H9 (cell line): ENCODE measurements at places on chromosomes 2 and 18. TPM values are rescaled to one million over a fixed set of nuclear protein-coding genes. Genes with fewer than 3 reads are reported as not detected.

DNA sequence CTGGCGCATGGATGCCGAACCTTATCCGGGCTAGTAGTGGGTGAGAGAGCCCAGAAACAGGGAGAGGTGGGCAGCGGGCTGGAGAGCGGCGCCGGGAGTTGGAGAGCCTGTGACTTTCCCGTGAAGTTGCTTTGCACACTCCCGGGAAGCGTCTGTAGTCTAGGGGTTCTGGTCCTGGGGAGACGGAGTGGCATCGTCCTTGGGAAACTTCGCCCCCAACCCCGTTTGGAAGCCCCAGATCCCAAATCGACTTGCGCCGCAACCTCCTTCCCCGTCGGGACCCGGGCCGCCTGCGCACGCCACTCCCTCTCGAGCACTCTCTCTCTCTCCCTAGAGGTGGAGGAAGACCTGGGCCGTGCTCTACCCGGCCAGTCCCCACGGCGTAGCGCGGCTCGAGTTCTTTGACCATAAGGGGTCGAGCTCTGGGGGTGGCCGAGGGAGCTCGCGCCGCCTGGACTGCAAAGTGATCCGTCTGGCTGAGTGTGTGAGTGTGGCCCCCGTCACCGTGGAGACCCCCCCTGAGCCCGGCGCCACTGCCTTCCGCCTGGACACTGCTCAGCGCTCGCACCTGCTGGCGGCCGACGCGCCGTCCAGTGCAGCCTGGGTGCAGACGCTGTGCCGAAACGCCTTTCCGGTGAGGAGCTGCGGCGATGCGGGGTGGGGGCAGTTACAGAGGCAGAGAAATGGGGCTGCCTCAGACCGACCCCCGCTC lies 456 bp downstream of the DOK1 start:
- DNase-seq, result peak; percentile 61

DNA sequence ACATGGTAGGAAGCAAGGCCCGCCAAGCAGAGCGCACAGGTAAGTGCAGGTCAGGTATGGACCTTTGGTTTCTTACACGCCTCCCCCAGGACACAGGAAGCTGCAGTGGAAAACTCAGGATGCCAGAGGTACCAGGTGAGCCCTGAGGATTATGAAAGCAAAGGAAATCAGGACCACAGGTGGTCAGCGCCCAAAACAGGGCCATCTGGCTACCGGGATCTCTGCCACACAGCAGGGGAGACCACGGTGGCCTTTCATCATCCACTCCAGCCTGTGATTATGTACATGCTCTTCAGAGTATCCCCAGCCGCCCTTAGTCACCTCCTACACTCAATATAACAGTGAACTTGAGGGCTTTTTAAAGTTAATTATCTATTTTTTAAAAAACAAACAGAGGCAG lies 125.5 kb upstream of the EPC2 start:
- DNase-seq, result peak; percentile 80

GRCh38 chr2:121884511-121884921 lies 129.1 kb downstream of the TSN start:
- DNase-seq, result no peak

- no peak for DNase-seq
Observed at GRCh38 chr18:54806526-54806925, 21.8 kb upstream of the RAB27B start.

DNA sequence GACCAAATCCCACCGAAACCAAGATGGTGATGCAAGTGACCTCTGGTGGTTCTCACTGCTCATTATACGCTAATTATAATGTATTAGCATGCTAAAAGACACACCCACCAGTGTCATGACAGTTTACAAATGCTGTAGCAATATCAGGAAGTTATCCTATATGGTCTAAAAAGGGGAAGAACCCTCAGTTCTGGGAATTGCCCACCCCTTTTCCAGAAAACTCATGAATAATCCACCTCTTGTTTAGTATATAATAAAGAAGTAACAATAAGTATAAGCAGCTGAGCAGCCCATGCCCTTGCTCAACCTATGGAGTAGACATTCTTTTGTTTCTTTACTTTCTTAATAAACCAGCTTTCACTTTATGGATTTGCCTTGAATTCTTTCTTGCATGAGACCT lies 31.0 kb upstream of the FMNL2 start:
- no peak for DNase-seq

GRCh38 chr18:39647627-39648534 lies 2082.3 kb upstream of the CELF4 start:
- no peak for DNase-seq

GRCh38 chr2:152664725-152665124 lies 52.5 kb downstream of the PRPF40A start:
- DNase-seq, result no peak

OR6B2 gene
- not detected in 2 replicates for total RNA-seq

TWIST2 gene
- 0.22 and 0.33 TPM in 2 replicates for total RNA-seq

- no peak for DNase-seq
Observed at GRCh38 chr2:11743366-11743765, 3.1 kb upstream of the LPIN1 start.
